Regular cardiac myocyte (primary cell): ENCODE measurements at places on chromosomes 2 and 18. TPM values are rescaled to one million over a fixed set of nuclear protein-coding genes. Genes with fewer than 3 reads are reported as not detected.

The MOGAT1 gene
- not detected in 2 replicates for total RNA-seq

The GAL3ST2 gene
- total RNA-seq = 0.19 and 0.85 TPM in 2 replicates

The BOLL gene
- not detected in 2 replicates for total RNA-seq

The SMC6 gene
- total RNA-seq = 21.4 and 30.1 TPM in 2 replicates

The RAPH1 gene
- total RNA-seq = 14.2 and 22.0 TPM in 2 replicates

The COLEC11 gene
- total RNA-seq = 1.2 and 6.2 TPM in 2 replicates

The OTOS gene
- total RNA-seq = not detected in 2 replicates

The SPATA3 gene
- not detected in 2 replicates for total RNA-seq

The LIPG gene
- 24.5 and 48.9 TPM in 2 replicates for total RNA-seq

The REG3A gene
- total RNA-seq = not detected in 2 replicates

The SLC8A1 gene
- 84.4 and 131 TPM in 2 replicates for total RNA-seq

The POLR1A gene
- total RNA-seq = 9.0 and 17.6 TPM in 2 replicates

The DSC1 gene
- under 0.01 TPM in 1 of 2 replicates, not detected in the other for total RNA-seq

The LGALSL gene
- total RNA-seq = 3.1 and 6.2 TPM in 2 replicates

The HOXD8 gene
- 0.38 and 0.85 TPM in 2 replicates for total RNA-seq

The ANKRD62 gene
- under 0.01 TPM in 1 of 2 replicates, not detected in the other for total RNA-seq

The ZSWIM2 gene
- under 0.01 TPM in 2 replicates for total RNA-seq

The BMP10 gene
- not detected in 2 replicates for total RNA-seq

The BMPR2 gene
- 17.8 and 18.3 TPM in 2 replicates for total RNA-seq

The DSC3 gene
- total RNA-seq = under 0.01 and 0.19 TPM in 2 replicates

The DOK1 gene
- total RNA-seq = 74.6 and 108 TPM in 2 replicates

The STPG4 gene
- under 0.01 and 0.56 TPM in 2 replicates for total RNA-seq

The TMEFF2 gene
- total RNA-seq = under 0.01 TPM in 2 replicates
